OCI-LY7 (cell line): ENCODE measurements at places on chromosomes 2 and 18. TPM values are rescaled to one million over a fixed set of nuclear protein-coding genes. Genes with fewer than 3 reads are reported as not detected.

SCTR gene
- not detected in 2 replicates for total RNA-seq

IL18R1 gene
- total RNA-seq, result not detected in 2 replicates

RNASEH1 gene
- total RNA-seq, result 41.9 and 48.2 TPM in 2 replicates

ANKRD12 gene
- 66.5 and 67.0 TPM in 2 replicates for total RNA-seq

VWA3B gene
- not detected in 2 replicates for total RNA-seq

UGT1A1 gene
- not detected in 2 replicates for total RNA-seq

PTPRM gene
- not detected in 2 replicates for total RNA-seq

NEU4 gene
- total RNA-seq, result 0.50 and 0.84 TPM in 2 replicates

TANC1 gene
- total RNA-seq, result 0.04 TPM in 1 of 2 replicates, not detected in the other

PRSS56 gene
- not detected in 2 replicates for total RNA-seq
